Aortic smooth muscle cell (primary cell): ENCODE measurements at places on chromosomes 13 and 19. TPM values are rescaled to one million over a fixed set of nuclear protein-coding genes. Genes with fewer than 3 reads are reported as not detected.

Gene SOX1
- not detected in 2 replicates for total RNA-seq

Gene FCAR
- not detected in 2 replicates for total RNA-seq

Gene NBEA
- 9.6 and 10.7 TPM in 2 replicates for total RNA-seq

Gene ZNF540
- total RNA-seq = 0.81 and 0.92 TPM in 2 replicates

Gene CGB2
- not detected in 2 replicates for total RNA-seq

Gene CASP14
- total RNA-seq = not detected in 2 replicates

Gene AMER2
- not detected in 2 replicates for total RNA-seq

Gene NAPSA
- 0.06 and 0.13 TPM in 2 replicates for total RNA-seq

Gene HSH2D
- total RNA-seq = not detected in 2 replicates

Gene IZUMO2
- total RNA-seq = not detected in 2 replicates

Gene IGSF23
- total RNA-seq = not detected in 2 replicates

Gene NKPD1
- total RNA-seq = 0.06 and 0.26 TPM in 2 replicates

Gene PRODH2
- total RNA-seq = not detected in 2 replicates

Gene BRCA2
- total RNA-seq = 3.5 and 6.2 TPM in 2 replicates

Gene ADGRE2
- 0.06 and 0.26 TPM in 2 replicates for total RNA-seq

Gene ATP8B3
- total RNA-seq = 1.6 and 2.7 TPM in 2 replicates

Gene TMEM143
- total RNA-seq = 3.4 and 4.2 TPM in 2 replicates

Gene MCEMP1
- not detected in 2 replicates for total RNA-seq

Gene ADM5
- 0.25 and 0.40 TPM in 2 replicates for total RNA-seq

Gene CGB1
- total RNA-seq = not detected in 2 replicates
